ENCODE measurements at places on chromosomes 4 and X.

GRCh38 chr4:140243278-140243753, 89.3 kb upstream of the MAML3 start:
- peak; percentile 58 for DNase-seq

- no peak for DNase-seq
These were observed 53.3 kb downstream of the SCD5 start for GRCh38 chr4:82745173-82745842.

DNA sequence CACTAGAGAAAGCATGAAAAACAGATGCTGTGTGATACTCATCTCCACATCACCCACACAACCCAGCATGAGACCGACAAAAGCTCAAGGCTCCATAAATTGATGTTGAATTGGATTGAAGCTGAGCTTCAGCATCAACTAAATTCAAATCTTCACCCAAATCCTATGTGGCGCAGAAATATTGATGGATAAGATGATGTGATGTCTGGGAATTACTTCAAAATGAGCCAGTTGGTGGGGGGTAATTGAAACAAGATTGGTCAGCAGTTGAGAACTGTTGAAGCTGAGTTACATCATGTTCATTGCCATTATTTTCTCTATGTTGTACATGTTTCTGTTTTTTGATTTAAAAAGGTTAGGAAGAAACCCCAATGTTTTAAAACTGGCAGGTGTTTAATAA, 166.5 kb upstream of the STS start:
- DNase-seq: no peak

DNA sequence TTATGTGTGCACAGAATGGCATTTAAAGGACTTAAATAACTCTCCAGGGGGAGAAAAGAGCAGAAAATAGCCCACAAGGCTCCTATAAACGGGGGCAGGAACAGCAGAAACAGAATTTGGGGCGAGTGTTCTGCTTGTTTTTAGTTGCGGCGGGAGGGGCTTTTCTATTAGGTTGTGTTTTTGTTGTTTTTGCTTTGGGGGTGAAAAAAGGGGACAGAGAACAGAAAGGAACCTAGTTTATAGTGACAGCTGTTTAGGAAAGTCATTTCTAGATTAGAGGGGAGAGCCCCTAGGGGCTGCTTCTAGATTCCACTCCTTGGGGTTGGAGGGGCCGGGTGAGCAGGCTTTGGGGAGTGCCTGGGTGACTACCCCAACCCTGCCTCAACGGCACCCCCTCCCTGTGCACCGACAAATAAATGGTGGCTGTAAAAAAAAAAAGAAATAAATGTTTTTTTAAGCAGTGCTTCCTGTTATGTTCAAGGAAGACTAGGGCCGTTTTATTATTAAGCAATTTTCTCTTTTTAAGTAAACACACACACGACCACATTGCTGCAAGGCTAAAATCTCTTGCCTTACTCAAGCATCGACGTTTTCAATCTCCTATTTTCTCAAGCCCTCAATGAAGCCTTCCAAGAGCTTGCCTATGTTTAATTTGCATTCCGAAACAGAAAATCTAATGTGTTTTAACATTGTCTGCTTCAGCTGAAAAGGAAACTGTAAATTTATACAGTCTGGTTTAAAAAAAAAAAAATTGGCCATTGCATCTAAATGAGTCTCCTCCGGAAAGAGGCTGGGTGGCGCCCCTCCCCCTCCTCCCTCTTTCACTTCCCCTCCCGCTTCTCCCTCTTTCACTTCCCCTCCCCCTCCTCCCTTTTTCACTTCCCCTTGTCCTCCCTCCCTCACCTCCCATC, 123.3 kb upstream of the TBL1X start:
- DNase-seq: peak; percentile 84

DNA sequence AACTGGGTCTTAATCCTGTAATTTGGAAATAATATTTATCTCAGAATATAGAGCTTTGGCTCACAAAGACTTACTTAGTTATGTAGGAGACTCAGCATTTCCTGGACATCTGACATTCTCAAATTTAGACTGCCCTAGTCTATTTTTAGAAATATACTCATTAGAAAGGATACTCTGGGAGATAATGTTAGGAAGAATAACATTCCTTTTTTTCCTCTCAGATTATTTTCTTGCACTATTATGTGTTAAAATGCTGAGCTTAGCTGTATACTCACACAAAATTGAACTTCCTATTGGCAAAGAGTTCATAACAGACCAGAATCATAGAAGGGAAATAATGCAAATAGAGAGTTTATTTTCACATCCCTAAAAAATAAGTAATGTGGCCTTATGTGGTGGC, 1424.9 kb upstream of the PCDH7 start:
- DNase-seq: no peak

DNA sequence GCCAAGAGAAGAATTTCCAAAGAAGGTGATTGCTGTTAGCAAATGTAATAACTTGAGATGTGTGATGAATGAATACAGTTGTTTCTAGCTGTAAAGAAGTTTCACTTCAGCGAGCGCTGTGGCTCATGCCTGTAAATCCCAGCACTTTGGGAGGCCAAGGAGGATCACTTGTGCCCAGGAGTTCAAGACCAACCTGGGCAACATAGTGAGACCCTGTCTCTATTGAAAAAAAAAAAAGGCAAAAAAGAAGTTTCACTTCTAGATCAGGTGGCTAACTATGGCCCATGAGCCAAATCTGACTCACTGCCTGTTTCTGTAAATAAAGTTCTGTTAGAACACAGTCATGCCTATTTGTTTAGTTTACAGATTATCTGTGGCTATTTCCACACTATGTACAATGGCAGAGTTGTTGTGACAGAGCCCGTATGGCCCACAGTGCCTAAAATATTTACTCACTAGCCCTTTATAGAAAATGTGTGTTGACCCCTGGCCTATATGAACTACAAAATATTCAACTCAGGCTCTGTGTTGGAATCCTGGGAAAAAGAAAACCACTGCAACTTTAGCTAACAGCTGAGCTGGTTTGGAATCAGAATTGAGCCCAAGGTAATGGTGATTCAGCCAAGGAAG, 54.1 kb upstream of the PRPS1 start:
- DNase-seq: no peak

DNA sequence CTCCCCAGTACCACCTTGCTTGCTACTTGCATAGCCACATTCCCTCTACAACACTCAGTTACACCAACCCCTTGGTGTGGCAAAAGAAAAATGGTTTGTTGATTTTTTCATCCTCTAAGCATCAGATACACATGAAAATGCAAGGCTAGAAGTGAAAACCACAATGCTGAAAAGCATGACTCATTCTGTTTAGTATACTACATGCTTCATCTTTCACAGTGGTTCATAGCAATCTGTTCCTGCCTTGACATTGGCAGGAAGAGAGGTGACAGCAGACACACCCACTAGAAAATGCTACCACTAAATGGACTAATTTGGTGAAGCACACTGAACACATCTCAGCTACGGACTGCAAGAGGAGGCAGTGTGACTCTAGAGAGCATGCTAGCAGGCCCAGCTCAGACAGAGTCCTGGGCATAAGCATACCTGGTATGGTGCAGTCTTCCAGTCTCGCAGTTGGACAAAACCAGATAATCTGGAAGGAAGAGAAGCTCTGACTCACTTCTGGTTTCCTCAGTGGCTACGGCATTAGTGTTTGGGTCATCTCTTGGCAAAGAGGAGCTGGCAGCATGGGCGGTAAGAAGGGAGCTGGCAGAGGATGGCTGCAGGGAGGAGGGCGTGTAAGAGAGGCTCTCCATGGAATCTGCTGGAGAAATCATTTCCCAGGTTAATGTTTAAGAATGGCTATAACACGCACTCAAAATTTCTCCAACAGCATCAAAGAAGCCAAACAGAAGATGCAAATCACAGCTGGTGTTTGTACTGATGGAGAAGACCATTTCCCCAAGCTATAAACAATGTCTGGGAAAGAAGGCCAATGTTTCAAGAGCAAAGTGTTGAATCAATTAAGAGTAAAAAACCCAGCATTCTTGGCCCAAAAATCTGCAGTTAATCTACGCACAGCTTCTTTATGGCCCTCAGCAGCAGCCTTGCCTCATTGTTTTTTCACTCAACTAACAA, 37.8 kb downstream of the GAB3 start:
- DNase-seq: no peak

DNA sequence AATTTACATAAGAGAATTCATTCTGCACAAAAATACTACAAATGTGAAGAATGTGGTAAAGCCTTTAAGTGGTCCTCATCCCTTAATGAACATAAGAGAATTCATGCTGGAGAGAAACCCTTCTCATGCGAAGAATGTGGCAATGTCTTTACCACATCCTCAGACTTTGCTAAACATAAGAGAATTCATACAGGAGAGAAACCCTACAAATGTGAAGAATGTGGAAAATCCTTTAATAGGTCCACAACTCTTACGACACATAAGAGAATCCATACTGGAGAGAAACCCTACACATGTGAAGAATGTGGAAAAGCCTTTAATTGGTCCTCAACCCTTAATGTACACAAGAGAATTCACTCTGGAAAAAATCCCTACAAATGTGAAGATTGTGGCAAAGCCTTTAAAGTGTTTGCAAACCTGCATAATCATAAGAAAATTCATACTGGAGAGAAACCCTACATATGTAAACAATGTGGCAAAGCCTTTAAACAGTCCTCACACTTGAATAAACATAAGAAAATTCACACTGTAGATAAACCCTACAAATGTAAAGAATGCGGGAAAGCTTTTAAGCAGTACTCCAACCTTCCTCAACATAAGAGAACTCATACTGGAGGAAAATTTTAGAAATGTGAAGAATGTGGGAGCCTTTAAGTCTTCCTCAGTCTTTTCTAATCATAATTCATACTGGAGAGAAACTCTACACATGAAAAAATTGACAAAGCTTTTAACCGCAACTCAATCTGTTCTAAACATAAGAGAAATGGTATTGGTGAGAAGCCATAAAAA, 37.4 kb downstream of the ZNF718 start:
- no peak for DNase-seq

DNA sequence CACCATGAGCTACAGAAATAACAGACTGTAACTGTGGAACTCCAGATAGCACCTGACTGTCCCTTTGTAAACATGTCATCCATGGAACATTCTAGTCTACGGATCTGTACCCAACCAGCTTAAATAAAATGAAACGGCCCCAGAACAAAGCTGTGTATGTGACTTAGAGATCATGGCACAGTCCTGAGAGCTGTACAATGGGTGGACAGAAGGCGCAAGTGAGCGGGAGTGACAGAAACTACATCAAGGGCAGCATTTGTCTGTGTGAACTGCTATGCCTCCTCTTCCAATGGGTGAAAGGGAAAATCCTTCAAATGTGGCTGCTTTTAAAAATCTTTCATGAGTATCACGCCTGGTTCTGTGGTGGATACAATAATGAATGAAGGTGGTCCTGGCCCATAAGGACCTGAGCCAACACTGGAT, 72.5 kb downstream of the FAT1 start:
- DNase-seq: no peak

- peak; percentile 23 for DNase-seq
These were observed 35.8 kb upstream of the TNIP3 start for GRCh38 chr4:121199742-121200561.

- no peak for DNase-seq
These were observed 315.1 kb downstream of the STK32B start for GRCh38 chr4:5366421-5366820.

DNA sequence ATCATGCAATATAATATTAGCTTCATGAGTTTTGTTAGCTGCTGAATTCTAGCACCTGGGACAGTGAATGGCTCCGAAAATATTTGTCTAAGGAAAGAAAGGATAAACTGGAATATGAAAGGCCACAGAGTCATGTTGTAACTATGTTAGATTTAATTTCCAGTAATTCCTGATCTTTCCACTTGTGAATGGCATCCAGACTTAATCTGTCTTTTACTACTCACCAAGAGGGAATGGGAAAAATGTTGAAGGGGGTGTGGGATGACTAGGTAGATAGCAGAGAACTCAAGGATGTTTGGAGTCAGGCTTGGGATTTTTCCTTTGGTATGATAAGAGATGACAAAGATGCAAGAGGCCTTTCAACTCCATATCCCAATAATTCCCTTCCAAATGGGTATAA, 9.4 kb downstream of the ADH6 start:
- no peak for DNase-seq

- no peak for DNase-seq
These were observed 842.1 kb upstream of the HTR2C start for GRCh38 chrX:113741744-113742143.

GRCh38 chr4:82433791-82434190, 3.4 kb downstream of the ENOPH1 start:
- DNase-seq: no peak

DNA sequence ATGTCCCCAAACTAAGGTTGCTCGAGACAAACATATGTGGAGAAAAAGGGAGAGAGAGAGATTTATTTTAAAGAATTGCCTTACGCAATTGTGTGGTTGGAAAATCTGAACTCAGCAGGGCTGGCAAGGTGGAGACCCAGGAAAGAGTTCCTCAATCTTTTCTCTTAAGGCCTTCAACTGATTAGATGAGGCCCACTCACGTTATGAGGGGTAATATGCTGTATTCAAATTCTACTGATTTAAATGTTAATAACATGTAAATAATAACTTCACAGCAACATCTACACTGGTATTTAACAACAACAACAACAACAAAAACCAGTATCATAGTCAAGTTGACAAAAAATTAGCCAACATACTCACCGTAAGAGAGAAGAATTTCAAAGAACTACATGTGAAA, 14.6 kb downstream of the SERPINA7 start:
- DNase-seq: no peak

DNA sequence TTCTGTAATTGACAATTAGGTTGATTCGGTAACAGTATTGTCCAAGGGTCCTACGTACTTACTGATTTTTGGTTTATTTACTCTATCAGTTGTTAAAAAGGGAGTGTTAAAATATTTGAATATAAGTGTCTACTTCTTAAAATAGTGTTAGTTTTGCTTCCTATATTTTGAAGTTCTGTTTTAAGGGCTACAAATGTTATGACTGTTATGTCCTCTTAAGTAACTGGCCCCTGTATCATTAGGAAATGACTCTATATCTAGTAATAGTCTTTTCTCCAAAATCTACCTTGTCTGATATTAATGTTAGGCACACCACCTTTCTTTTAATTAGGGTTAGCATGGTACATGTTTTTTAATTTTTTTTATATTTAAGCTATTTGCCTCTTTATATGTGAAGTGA, 30.1 kb downstream of the ANKRD50 start:
- peak; percentile 50 for DNase-seq

- DNase-seq: no peak
These were observed 62.6 kb downstream of the DGKK start for GRCh38 chrX:50407976-50408375.
